H7 (cell line): ENCODE measurements at places on chromosomes 2 and 18.

- no peak for DNase-seq
Observed at GRCh38 chr2:178825183-178825582, 18.0 kb upstream of the TTN start.

- DNase-seq: no peak
Observed at GRCh38 chr2:66109419-66109818, 325.5 kb upstream of the MEIS1 start.

GRCh38 chr2:150125188-150125587, 362.3 kb downstream of the RND3 start:
- no peak for DNase-seq

- DNase-seq: no peak
Observed at GRCh38 chr18:75421656-75422055, 5.8 kb downstream of the SMIM21 start.

GRCh38 chr2:120783371-120783791, 47.7 kb downstream of the GLI2 start:
- DNase-seq: peak; percentile 45

- no peak for DNase-seq
Observed at GRCh38 chr18:3103576-3103975, 90.6 kb upstream of the LPIN2 start.

GRCh38 chr2:180882959-180883358, 97.4 kb upstream of the UBE2E3 start:
- no peak for DNase-seq

DNA sequence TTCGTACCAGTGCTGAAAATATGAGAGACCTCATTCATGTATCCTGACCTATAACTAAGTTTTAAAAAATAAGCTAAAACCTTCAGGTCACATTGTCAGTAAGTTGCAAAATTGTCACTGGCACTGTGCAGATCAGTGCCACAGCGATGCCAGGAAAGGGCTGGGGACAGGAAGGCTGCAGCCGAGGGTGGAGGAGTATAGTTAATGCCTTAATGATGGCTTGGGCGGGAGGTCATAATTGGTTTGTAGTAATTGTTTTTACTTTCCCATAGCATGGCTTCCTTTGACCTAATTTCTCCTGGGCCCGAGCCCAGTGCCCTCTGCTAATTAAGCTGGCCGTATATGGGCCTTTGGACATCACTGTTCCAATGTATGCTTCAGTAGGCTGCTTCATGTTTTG, 47.2 kb upstream of the RAB12 start:
- no peak for DNase-seq

- DNase-seq: no peak
Observed at GRCh38 chr18:55906536-55906935, 318.5 kb upstream of the TCF4 start.

DNA sequence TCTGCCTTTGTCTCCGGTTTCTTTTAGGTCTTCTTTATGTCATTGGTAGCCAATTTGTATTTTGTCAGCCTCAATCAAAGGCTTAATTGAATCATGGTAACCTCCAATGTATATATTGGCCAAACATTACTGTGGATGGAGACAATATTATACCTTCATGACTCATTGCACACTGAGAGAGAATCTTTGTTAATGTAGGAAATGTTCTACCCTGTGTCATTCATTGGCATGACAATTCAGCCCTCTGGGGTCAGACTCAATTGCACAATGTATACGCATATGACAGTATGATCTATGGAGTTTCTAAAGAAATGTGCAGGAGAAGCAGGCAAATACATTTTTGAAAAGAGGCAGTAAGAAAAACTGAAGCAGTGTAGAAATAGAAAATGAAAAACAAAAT, 162.6 kb downstream of the PDE11A start:
- no peak for DNase-seq

GRCh38 chr2:160332318-160332717, 132.2 kb upstream of the ITGB6 start:
- DNase-seq: no peak

GRCh38 chr18:7568426-7568825, 1.3 kb downstream of the PTPRM start:
- DNase-seq: peak; percentile 88

DNA sequence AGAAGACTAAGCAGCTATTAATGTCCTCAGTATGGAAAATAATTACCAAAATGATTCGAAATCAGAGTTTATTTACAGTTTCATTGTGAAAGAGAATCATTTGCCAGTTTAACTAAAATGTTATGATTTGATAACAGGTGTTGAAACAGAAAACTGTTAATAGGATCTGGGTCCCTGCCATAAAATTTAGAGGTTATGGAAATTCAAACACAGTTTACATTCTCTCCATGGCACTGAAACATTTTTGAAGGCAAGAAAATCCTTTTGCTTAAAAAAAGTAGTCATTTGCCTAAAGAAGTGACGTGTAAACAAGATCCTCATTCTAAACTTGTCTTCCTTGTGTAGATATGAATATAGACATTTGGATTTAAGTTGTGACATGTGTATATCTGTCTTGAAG, 743.8 kb downstream of the SLC4A3 start:
- no peak for DNase-seq

GRCh38 chr2:223970343-223971128, 13.3 kb downstream of the MRPL44 start:
- DNase-seq: peak; percentile 36

DNA sequence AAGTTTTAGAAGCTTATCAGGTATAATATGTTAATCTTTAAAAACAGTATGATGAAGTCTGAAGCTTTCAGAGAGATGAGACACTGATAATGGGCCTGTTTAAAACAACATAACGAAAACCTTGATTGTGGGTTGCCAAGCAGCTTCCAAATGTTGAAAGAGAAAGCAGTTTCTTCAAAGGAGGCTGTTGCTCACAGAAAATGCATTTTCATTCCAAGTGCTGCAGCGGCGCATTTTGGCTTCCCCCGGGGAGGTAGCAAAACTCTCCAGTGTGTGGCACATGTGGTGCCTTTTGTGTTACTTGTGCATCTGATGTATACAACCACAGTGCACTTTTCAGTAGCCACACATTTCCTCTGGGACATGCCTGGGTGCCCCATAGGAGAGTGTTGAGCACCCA, 66.1 kb downstream of the TMEFF2 start:
- DNase-seq: no peak

GRCh38 chr2:239594772-239595608, 194.2 kb upstream of the HDAC4 start:
- peak; percentile 22 for DNase-seq

GRCh38 chr2:8779795-8780671, 57.4 kb downstream of the KIDINS220 start:
- no peak for DNase-seq

DNA sequence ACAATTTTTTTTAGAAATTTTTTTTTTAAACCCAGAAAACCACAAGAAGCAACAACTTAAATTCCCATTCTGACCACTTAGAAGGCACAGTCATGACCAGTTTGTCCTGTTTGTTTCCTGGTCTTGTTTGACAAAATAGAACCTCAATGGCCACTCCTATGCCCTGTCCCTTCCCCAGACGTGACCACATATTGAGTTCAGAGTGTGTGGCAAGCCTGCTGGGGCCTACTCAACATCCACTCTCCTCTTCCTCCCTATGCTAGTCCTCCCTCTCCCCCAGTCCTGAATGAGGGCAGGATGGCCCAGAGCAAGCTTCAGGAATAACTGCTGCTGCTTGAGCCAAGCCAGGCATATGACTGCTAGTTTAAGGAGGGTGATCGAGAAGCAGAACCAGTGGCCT, 89.6 kb downstream of the PRELID3A start:
- DNase-seq: no peak

DNA sequence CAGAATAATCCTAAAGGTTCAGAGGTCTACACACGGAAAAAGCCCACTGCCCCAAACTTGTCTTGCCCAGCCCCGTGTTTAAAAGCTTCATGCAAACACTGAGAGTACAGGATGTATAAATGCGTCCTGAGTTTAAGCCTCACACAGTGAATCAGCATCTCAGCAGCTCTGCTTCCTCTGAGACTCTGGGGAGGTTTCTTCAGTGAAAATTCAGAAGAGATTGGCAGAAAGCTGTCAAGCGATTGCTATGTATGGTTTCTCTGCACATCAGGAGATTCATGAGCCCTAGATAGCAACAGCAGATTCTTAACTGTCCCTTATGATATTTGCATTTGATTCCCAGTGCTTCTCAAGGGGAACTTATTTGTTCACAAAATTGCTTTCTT, 27.1 kb downstream of the CRACDL start:
- no peak for DNase-seq
